ENCODE measurements at places on chromosomes 2 and 18.

GRCh38 chr2:166223298-166223697, 95.5 kb upstream of the SCN1A start:
- no peak for DNase-seq

DNA sequence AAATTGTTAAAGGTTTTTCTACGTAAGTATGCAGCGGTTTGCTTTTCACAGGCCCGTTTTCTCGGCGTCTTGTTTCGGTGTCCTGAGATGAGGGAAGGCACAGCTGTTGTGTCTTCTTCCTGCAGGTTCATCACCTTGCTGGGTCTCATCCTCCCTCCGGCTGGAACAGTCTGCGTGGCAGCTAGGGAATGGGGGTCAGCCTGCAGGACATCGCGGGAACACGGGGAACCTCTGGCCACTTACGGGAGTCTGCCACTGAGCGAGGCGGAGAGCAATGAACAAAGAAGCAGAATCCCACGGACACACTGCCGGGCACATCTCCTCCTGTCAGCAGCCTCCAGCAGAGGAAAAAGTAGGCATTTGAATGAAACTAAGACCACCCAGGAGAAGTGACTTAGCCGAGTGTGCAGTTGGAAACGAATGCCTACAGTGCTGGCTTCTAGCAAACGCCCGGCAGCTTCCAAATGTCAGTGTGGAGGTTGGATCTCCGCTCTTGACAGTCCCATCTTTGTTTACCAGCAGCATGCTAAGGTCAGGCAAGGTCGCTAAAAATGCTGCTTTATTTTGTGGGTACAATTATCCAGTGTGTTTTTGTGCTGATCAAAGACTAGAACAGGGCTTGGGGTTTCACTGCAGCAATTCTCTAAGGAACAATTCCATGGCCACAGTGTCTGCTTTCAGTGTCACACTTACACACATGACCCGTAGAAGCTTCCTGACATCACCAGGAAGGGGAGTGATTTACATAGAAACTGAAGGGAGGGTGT, 109.8 kb upstream of the SEC11C start:
- DNase-seq = no peak

DNA sequence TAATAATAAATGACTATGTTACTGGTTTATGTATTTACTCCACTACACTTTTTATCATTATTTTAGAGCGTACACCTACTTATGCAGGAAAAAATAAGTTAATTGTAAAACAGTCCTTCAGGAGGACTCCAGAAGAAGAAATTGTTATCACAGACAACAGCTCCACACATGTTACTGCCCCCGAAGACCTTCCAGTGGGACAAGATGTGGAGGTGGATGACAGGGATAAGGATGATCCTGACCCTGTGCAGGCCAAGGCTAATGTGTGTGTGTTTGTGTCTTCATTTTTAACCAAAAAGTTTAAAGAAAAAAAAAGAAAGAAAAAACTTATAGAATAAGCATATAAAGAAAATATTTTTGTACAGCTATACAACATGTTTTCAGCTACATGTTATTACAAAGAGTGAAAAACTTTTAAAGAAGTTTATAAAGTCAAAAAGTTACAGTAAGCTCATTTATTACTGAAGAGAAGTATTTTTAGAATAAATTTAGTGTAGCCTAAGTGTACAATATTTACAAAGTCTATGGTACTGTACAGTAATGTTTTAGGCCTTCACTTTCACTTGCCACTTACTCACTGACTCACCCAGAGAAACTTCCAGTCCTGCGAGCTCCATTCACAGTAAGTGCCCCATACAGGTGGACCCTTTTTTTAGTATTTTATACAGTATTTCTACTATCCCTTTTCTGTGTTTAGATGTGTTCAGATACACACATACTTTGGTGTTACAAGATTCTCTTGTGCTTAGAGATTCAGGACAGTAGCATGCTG, 7.5 kb downstream of the TGFBRAP1 start:
- DNase-seq = no peak

GRCh38 chr18:58632552-58632951, 3.7 kb upstream of the ALPK2 start:
- no peak for DNase-seq

- DNase-seq = no peak
Observed at GRCh38 chr2:235537587-235537986, 43.7 kb downstream of the AGAP1 start.

- DNase-seq = no peak
Observed at GRCh38 chr18:28729321-28729720, 552.4 kb upstream of the CDH2 start.

- peak; percentile 70 for DNase-seq
Observed at GRCh38 chr2:43898134-43898837, 59.5 kb downstream of the ABCG8 start.

Measured in NCI-H1930 (cell line).